Activated gamma-delta T cell treated with Interleukin-2 at 50 U/mL for 16 hours (primary cell): ENCODE measurements at places on chromosomes 16 and 17.

DNA sequence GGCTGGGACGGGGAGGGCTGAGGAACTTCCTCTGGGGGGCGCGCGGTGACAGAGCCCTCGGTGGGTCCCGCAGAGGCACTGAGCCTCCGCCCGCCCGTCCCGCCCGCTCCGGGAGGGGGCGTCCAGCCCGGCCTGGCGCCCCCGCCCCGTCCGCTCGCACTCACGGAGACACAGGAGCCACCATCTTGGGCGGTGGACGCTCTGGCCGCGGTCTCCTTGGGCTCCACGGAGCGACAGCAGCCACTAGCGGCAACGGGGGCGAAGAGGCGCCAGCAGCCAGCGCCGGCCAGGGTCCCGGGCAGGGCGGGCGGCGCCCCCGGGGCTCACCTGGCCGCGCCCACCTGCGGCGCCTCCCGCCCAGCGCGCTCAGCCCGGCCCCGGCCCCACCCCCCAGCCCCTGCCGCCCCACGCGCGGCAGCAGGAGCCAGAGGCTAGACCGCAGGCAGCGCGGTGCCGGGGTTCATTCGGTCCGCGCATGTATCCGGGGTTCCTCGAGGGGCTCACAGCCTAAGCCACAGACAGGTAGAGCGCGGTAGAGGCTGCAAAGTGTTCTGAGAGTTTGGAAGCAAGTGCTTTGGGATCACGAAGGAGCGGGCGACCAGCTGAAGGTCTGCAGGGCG lies at the start of gene C17orf113:
Gene C17orf113, minus strand, starts transcription at position 209 of the 620 bp plus-strand sequence. CDS start 7,225 bp downstream, outside the sequence.
- peak; percentile 49 for DNase-seq

- DNase-seq: peak; percentile 62
Observed at GRCh38 chr16:11254913-11255736, 879 bp downstream of the SOCS1 start.

DNA sequence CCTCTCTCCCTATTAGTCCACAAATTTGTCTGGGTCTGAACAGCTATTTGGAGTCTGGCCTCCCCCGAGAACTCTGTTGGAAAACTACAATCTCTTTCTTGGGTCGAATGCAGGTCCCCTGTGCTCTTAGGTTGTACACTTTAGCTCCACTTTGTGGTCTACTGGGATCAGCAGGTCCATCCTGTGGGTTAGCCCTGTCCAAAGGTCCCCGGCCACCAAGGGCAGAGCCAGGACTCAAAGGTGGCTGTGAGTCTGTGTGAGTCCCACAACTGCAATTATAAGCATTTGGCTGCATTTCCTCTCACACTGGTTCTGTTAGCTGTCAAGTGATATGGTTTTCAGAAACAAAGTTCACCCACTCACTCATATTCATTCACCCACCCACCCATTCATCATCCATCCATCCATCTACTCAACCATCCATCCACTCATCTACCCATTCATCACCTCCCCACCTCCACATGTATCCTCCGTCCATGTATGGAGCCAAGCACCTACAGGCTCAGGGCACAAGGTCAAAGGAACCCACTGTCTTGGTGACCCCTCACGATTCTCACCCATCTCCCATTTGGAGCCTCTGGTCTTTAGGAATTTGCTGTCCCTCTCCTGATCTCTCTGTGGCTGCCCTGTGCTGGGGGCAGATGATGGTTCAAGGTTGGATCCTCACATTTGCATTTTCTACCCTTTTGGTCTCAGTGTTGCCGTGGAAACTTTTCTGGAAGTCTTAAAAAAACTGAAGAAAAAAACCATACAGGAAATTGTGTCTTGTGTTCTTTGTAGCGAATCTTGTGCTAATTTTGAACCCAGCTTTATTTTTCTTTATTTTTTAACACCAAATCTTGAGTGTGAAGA lies 45.8 kb downstream of the IRF8 start:
- no peak for DNase-seq

- DNase-seq: no peak
Observed at GRCh38 chr17:8332688-8333087, 7.0 kb upstream of the ODF4 start.
